MCF 10A (cell line): ENCODE measurements at places on chromosomes 6 and 20. TPM values are rescaled to one million over a fixed set of nuclear protein-coding genes. Genes with fewer than 3 reads are reported as not detected.

GRCh38 chr6:156597095-156597494, 180.1 kb upstream of the ARID1B start:
- DNase-seq, result no peak

INSM1 gene
- not detected in 2 replicates for total RNA-seq

GRCh38 chr6:145668844-145669243, 66.5 kb downstream of the EPM2A start:
- no peak for DNase-seq

- DNase-seq, result no peak
These were observed 67.4 kb downstream of the ECT2L start for GRCh38 chr6:138863321-138863720.

DNA sequence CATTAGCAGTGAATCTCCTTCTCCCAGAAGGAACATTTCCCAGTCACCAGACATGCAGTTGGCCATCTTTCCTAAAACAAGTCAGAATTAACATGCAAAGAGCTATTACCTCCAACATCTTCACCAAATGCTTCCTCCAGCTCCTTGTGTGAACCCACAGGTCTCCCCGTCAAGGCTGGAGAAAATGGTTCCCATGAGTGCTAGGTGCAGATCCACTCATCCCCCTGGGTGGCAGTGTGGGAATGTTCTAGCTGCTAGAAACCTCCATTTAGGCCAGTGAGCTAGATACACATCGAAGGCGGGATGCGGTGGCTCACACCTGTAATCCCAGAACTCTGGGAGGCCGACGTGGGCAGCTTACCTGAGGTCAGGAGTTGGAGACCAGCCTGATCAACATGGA, 603.9 kb upstream of the SLC35B3 start:
- DNase-seq, result peak; percentile 13

MUCL3 gene
- total RNA-seq, result not detected in 2 replicates

SIRPB2 gene
- total RNA-seq, result 1.3 and 1.8 TPM in 2 replicates

DNA sequence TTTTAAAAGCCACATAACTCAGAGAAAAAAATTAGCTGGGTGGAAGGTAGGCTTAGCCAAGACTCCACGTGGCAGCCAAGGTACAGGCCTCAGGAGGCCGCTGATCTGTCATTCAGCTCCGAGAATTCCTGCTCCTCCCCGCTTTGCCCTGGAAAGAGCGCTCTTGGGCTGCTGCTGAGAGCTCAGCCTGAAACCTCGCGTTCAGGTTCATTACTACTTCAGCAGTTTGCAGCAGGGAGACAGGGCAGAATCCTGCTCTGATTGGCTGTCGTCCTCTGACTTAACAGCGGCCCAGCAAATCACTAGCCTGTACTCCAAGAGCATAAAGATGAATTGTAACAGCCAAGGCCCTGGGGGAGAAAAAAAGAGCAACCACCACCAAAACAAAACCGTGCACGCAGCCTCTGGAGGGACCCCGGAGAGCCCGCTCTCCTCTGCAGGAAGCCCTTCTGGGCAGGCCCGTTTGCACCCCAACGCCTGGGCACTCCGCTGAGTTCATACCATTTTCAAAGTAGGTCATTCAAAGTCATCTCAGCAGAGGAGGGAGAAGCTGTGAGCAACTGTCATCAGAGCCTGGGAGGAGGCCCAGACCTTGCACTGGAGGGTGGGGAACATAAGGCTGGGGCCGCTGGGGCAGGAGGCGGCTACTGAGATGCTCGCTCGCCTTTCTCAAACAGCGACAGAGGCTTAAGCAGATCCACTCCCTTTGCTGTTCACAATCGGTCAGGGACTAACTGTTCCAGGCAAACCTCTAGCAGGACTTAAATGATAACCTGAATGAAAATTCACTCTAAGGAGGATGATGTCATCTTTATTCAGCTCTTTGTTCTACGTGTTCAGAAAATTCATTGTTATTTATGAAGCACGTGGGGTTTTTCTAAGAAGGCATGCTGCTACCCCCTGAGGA, 42.3 kb upstream of the ATXN1 start:
- DNase-seq, result no peak

DNA sequence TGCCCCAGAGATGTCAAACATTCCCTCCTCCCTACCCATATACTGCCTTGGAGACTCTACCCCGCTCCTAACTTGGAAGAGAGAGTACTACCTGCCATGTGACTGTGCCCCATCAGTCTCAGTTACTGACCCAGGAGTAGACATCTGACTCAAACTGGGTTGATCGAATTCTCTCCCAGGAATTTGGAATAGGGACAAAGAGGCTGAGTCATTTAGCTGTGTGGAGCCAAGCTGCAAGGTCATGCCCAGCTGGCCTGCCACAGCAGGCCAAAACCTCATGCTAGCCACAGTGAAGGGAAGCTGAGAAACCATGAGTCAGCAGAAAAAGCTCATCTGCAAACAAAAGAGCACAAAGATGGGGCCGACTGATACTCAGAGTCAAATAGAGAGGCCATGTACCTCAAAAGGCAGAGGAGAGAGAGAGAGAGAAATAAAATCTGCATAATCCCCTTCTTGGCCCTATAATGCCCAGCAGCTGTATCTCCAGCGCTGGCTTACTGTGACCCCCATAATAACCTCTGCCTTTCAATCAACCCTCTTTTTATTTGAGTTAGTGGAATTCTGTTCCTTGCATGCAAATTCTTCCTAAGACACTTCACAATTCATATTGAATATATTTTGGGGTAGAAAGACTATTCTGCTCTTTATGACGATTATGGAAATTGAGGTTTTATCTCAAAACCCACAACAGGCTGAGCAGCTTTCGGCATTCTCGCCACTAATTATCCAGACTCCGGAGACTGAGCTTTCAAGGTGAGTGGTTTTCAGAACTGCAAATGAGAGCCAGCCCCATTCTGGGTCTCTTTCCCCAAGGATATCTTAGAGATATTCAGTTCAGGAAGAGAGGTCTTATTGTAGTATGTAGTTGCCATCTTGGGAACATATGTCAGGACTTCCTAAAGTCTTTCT, 21.4 kb upstream of the AKIRIN2 start:
- DNase-seq, result peak; percentile 98

DNA sequence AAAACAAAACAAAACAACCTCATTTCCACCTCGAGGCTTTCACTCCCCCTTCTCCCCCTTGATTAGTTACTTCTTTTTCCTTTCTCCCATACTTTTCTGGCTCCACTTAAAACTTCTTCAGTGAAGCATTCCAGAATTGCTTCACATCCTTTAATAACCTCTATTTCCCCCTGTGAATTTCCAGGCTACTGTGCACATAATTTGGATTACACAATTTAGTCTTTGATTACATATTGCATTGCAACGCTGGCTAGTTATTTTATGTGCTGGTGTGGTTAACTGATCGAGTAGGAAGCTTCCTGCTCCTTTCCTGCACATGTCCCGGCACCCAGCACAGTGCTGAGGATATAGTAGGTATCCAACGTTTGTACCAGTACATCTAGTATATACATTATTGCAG, 28.1 kb upstream of the EEF1E1 start:
- DNase-seq, result peak; percentile 56

GRCh38 chr6:148700741-148701311, 46.0 kb upstream of the UST start:
- peak; percentile 43 for DNase-seq

GRCh38 chr6:39891976-39892375, 42.3 kb downstream of the MOCS1 start:
- no peak for DNase-seq

GRCh38 chr6:54899442-54899841, 52.9 kb downstream of the FAM83B start:
- DNase-seq, result no peak

- no peak for DNase-seq
These were observed 61.0 kb downstream of the CRYBG1 start for GRCh38 chr6:106421496-106421895.

- DNase-seq, result no peak
These were observed 37.1 kb downstream of the TNFAIP3 start for GRCh38 chr6:137903933-137904821.

SLC22A2 gene
- total RNA-seq, result not detected in 2 replicates

- no peak for DNase-seq
These were observed 1847.3 kb upstream of the DEFB115 start for GRCh38 chr20:29409833-29410805.

GRCh38 chr20:20492521-20493332, 124.8 kb downstream of the INSM1 start:
- no peak for DNase-seq

TFAP2A gene
- 78.2 and 87.4 TPM in 2 replicates for total RNA-seq

DNA sequence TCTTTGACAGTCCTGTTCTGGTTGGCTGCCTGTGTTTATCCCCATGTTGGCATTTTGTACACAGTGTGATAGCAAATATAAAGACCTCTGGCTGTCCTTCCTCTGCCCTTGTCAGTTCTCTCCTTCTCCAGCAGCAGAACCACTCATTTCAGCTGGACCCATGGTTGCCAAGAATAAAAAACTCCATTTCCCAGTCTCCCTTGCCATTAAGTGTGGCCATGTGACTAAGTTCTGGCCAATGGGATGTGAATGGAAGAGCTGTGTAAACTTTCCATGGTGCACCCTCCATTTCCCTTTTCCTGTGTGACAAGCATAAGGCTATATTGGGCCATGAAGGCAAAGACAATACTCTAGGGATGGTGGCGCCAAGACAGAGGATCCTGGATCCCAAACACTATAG, 78.4 kb upstream of the TBC1D7 start:
- DNase-seq, result peak; percentile 33

GRCh38 chr6:6978731-6979130, 129.0 kb upstream of the RREB1 start:
- no peak for DNase-seq

GRCh38 chr6:118705544-118706491, 54.4 kb upstream of the CEP85L start:
- DNase-seq, result peak; percentile 75

PPP1R3G gene
- total RNA-seq, result 0.07 TPM in 2 replicates

DNA sequence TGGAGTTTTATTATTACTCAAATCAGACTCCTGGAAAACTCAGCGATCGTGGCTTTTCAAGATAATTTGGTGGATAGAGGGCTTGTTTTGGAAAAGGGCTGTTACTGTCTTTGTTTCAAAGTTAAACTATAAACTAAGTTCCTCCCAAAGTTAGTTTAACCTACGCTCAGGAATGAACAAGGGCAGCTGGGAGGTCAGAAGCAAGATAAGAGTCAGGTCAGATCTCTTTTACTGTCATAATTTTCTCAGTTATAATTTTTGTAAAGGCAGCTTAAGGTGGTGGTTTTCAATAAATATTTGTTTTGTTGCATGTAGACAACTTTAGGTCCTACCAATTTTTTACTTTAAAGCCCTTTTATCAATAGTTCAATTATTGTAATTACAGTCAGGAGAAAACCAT, 9.2 kb upstream of the GABRR2 start:
- DNase-seq, result no peak

DNA sequence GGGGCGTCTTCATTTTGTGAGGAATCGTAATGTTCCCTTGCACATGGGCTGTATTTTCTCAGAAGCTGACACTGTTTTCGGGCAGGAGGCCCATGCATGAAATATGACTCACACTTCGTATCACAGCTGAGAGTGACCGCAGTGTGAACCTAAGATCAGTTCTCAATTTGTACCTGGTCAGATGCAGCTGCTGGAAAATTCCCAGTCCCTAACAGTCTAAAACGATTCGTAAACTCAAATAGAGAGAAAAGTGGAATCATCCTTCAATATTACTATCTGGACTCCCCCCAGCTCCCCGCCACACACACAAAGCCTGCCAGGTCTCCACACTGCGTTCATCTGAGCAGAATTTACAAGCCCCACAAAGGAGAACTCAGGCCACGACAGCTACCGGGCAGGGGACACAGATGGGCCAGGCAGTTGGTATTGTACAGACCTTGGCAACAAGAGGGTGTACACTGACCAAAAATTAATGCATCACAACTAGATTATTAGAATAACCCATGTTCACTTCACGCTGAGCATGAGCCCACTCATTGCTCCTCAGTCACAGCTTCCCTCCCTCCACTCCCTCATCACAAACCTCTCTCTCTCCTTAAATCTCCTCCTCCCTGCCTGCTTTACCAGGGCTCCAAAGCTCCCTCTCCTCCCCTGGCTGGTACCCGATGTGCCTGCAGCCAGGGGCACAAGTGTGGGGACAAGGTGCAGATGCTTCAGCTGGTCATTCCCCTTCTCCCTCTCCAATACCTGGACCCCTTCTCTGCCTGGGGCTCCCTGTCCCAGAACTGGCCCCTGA, 488.4 kb downstream of the PREX1 start:
- DNase-seq, result peak; percentile 62

DNA sequence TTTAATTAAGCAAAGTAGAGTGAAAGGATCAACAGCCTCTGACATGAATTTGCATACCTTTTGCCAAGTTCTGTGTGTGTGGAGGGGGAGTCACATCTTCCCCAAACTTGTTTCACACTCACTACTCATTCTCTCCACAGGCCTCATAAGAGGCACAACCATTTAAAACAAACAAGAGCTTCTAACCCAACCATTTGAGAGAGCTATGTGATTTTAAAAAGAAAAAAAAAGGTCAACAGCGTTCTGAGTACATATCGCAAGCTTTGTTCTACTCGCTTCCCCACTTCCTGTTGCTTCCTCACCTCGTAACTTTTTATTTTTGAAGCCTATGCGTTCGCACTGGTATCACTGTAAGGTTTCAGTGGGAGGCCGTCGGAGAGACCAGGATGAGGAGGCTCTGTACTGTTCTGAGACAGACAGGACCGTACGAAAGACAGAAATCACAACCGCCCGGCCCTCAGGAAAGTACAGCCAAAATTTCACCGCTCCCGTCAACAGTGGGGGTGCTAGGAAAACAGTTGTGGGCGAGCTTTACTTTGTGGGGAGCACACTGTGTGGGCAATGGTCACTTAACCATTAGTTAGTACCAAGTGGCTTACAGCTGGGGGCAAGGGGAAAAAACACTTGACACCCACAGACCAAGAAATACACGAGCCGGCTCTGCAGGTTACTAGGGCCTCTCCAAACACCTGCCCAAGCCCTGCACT, 61.3 kb downstream of the TRERF1 start:
- DNase-seq, result no peak
